ENCODE measurements at places on chromosomes 12 and 14. TPM values are rescaled to one million over a fixed set of nuclear protein-coding genes. Genes with fewer than 3 reads are reported as not detected.

LRRK2 gene
- total RNA-seq, result 14.3 TPM

PROX2 gene
- not detected for total RNA-seq

LIN7A gene
- 60.0 TPM for total RNA-seq

TULP3 gene
- 13.4 TPM for total RNA-seq

NRIP2 gene
- total RNA-seq, result 0.23 TPM

RNF212B gene
- total RNA-seq, result not detected

GSG1 gene
- total RNA-seq, result 0.23 TPM

ERBB3 gene
- 6.2 TPM for total RNA-seq

AVPR1A gene
- 4.6 TPM for total RNA-seq

FGF6 gene
- total RNA-seq, result not detected

SRGAP1 gene
- 24.7 TPM for total RNA-seq

BCL11B gene
- total RNA-seq, result 81.0 TPM

FAM222A gene
- total RNA-seq, result 10.1 TPM

SSPN gene
- total RNA-seq, result 16.6 TPM

SLC6A15 gene
- 82.8 TPM for total RNA-seq

RND1 gene
- 26.1 TPM for total RNA-seq

TAS2R20 gene
- 10.4 TPM for total RNA-seq

DCN gene
- 39.4 TPM for total RNA-seq

ADCY6 gene
- total RNA-seq, result 35.5 TPM

PTCSC3 gene
- 0.69 TPM for total RNA-seq

DGKA gene
- 12.9 TPM for total RNA-seq

GLIPR1 gene
- 5.3 TPM for total RNA-seq

DBX2 gene
- total RNA-seq, result 6.9 TPM

NTS gene
- 211 TPM for total RNA-seq

MRPS35 gene
- total RNA-seq, result 91.3 TPM

PMCH gene
- total RNA-seq, result 109 TPM

ESPL1 gene
- 2.5 TPM for total RNA-seq

STXBP6 gene
- 33.7 TPM for total RNA-seq

KLRC1 gene
- total RNA-seq, result not detected

SLCO1B1 gene
- total RNA-seq, result not detected

CRIP1 gene
- total RNA-seq, result 2.3 TPM

CATSPERB gene
- total RNA-seq, result 3.5 TPM

NR4A1 gene
- 11.1 TPM for total RNA-seq

CLEC2B gene
- 2.1 TPM for total RNA-seq

TAS2R30 gene
- 9.5 TPM for total RNA-seq

TMEM121 gene
- total RNA-seq, result 25.4 TPM

TEX52 gene
- total RNA-seq, result not detected

KRT3 gene
- total RNA-seq, result 0.23 TPM
